GM23338 (cell line): ENCODE measurements at places on chromosomes 2 and 18. TPM values are rescaled to one million over a fixed set of nuclear protein-coding genes. Genes with fewer than 3 reads are reported as not detected.

KIDINS220 gene
- total RNA-seq, result 38.2 and 41.9 TPM in 2 replicates

LRATD1 gene
- total RNA-seq, result 3.5 and 5.7 TPM in 2 replicates

SLC25A12 gene
- 10.7 and 14.8 TPM in 2 replicates for total RNA-seq

DNA sequence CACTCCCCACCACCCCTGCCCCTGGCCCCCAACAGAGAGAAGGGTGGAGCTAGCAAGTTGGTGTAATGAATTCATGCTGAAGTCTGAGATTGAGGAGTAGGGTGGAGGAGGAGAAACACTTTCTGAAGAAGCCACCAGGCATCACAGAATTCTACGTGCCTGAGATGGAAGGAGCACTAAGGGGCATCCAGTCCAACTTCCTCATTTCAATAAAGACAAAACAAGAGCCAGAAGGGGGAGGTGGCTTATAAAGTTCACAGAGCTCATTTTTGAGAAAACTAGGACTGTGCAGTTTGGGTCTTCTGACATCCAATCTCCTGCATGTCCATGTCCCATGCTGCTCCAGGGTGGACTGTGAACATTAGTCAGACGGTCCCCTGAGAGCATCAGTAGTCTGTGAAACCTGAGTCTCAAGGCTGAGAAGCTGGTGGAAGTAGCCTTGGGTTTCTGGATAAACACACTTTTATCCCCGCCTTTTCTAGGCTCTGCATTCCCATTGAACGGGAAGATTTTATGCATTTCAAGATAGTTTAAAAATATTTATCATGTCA lies 77.7 kb downstream of the TRIM43 start:
- no peak for DNase-seq

GRCh38 chr2:74413001-74413698 lies 8.3 kb downstream of the C2orf81 start:
- no peak for DNase-seq

DNA sequence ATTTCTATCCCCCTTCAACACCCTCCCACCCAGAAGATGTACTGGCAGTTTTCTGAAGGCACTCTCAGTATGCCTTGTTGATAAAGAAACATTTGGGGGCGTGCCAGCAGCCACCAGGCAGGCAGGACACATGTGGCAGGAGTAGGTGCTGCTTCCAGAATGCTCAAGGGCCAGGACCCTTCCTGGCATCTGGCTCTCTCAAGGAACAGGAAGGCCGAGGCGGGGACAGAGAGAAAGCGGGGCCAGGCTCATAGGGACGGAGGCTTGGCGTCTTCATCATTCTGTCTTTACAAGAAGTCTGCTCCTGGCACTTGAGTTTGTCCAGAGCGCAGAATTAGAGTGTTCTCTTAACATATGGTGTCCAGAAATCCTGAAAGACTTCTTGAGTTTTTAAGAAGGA lies 121.6 kb downstream of the FAM210A start:
- no peak for DNase-seq

DNA sequence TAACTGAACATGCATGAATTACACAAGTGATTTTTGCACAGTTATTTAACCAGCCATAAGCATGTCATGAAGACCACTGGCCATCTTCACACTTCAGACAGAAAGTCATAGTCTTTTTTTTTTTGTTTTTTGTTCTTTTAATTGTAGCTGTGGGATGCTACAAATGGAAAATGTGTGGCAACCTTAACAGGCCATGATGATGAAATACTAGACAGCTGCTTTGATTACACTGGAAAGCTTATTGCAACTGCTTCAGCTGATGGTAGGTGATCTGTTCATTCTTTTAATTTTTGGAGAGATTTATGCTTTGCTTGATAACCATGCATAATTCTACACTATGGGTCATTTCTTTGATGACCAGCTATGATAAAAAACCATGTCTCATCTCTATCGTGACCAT lies 35.6 kb downstream of the DAW1 start:
- DNase-seq, result no peak
